ENCODE measurements at places on chromosomes 7 and 10.

DNA sequence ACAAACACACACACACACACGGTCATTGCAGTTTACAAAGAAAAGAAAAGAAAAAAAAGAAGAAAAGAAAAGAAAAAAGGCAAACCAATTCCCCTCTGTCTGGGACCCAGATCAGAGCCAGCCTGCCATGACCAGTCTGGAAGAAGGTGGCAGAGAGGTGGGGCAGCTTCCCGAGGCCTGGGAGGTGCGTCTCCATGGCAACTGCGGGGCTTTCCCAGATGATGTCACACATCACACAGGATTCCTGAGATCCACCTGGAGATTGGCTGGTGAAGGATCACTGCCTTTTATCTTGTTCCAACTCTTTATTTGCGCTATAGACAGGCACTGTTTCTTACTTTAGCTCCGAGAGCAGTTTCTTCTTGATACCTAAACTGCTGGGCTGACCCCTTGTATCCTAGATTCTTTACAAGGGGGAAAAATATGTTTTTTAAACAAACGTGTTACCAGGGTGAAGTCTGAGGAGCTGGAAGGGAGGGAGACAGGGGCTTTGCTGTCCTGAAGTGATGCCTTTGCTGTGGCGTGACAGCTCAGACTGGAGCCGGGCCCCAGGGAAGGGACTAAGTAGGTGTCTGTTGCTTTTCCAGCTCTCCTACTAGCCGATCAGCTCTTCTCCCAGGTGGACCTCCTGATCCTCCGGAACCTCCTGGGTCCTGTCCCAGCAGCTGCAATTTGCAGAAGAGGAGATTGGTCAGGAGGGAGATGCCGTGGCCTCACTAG lies 298.5 kb downstream of the KLF6 start:
- DNase-seq, result no peak

- DNase-seq, result no peak
Observed at GRCh38 chr7:20738518-20739481, 47.9 kb downstream of the SP8 start.

DNA sequence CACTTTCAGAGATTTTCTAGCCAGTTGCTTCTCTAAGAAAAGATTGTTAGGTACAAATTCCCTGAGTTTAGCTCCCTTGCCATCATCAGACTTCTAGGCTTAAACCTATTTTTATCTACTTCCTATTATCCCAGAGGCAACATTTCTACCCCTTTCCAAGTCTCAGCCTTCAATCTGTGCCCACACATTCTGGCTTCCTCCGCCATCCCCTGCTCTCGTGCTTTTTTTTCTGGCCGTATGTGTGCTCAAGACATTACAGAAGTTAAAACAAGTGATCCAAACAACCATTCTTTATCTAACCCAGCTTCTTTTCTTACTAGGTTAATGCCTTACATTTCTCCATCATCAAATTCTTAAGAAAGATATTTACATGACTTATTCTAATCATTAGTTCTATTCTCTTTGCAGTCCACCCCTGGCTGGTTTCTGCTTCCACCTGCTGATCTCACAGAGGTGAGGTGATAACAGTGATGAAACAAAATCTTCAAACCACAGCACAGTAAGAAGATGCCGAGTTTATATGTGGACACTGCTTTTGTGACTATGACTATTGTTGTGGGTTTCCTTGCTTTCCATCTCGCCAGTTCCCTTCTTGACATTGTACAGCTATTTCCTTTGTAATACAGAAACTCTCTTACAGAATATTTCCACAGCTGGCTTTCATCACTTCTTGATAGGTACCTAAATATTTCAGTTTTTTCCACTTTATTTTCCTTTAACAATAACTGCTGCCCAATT lies 18.3 kb upstream of the CDK6 start:
- DNase-seq, result peak; percentile 58

DNA sequence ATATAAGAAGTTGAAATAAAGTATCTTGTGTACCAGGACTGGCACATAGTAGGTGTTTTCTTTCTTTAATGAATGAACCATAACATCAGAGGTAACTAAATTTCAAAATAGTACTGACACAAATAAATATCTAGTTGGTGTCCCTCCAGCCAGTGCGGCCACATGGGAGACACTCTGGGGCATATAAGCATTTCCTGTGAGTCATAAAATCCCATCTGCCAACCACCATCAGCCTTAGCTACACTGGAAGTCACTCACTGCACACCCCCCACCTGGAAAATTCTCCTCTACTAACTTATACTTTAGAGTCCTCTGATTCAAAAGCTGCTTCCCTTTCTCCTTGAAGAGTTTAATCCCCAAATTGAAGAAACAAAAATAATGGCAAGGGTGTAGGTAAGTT lies 32.5 kb downstream of the DYDC1 start:
- DNase-seq, result no peak
